ENCODE measurements at places on chromosomes 3 and 15.

- DNase-seq = no peak
These were observed 3.9 kb downstream of the UPK1B start for GRCh38 chr3:119177321-119177720.

DNA sequence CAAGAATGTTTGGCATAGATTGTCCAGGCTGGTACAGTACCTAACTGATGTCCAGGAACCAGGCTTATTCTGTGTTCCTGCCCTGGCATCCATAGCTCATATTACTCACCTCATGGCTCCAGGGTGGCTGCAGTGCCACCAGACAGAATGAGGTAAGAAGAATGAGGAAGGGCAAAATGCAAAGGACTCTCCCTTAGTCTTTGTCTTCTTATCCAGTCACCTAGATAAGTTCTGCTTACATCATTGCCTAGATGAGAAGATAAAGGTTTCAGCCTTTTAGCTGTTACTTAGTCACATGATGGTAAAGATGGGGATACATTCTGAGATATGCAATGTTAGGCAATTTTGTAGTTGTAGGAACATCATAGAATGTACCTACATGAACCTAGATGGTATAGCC, 45.8 kb downstream of the CHP1 start:
- no peak for DNase-seq

DNA sequence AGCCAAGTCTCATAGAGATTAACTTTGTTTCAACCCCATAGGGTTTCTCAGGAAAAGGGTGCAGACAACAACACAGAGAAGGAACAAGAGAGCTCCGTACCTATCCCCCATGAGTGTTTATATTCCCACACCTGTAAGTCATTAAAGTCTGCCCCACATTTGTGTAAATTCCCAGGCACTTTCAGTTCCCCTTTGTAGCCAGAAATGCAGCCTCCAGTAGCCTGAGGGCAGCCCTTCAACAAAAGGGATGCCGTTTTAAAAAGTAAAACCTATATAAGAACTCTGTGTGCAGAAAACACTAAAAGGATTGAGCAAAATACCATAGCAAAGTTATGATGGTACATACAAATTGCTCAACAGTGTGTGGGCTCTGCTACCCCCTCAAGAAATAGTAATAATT, 59.7 kb upstream of the TMEM108 start:
- no peak for DNase-seq

DNA sequence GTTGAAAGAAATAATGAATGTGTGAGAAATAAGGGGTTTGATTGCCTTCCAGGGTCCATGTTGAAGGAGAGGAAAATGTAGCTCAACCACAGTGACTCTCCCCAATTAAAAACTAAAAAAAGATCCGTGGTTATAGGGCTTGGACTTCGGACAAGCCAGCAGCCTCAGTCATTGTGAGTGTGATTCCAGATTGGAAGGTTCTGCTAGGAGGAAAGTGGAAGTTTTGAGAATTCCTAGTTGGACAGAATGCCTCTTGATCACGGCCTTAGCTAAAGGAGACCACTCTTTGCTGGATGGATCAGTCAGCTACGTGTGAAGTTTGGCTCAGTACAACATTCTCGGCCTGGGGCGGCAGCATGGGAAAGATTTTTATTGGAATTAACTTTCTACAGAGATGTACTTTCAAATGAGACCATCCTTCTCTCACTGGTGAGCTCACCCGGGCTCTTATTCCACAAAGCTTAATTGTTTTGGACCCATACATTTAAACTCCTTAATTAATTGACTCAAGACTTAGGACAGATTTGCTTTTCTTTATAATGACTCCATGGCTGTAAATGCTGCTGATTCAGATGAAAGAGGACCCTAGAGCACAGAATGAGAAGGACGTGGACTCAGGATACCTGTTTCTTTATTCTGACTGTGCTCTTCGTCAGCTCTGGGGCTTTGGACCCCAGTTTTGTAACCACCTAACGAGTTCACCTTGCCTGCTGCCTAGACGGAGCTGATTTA, 27.5 kb downstream of the FLNB start:
- no peak for DNase-seq

- no peak for DNase-seq
These were observed 886.3 kb downstream of the ROBO1 start for GRCh38 chr3:78881501-78881900.

GRCh38 chr3:39121621-39122020, 14.1 kb downstream of the TTC21A start:
- DNase-seq = no peak

DNA sequence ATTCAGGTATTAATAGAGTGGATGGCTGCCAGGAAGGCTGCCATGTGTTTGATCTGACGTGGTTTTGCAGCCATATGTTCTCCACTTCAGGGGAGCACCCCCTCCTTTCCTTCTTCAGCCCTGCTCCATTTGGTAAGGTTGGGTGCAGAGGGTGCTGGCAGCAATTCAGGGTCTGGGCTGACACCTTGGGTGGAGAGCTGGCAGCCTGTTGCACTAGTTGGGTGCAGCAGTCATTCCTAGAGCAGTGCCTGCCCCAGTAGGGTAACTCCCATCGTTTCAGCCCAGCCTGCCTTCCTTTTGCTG, 1.5 kb downstream of the TYRO3 start:
- DNase-seq = no peak

GRCh38 chr3:37272741-37273140, 98.4 kb upstream of the LRRFIP2 start:
- no peak for DNase-seq

GRCh38 chr3:85337895-85338294, 379.1 kb downstream of the CADM2 start:
- no peak for DNase-seq

DNA sequence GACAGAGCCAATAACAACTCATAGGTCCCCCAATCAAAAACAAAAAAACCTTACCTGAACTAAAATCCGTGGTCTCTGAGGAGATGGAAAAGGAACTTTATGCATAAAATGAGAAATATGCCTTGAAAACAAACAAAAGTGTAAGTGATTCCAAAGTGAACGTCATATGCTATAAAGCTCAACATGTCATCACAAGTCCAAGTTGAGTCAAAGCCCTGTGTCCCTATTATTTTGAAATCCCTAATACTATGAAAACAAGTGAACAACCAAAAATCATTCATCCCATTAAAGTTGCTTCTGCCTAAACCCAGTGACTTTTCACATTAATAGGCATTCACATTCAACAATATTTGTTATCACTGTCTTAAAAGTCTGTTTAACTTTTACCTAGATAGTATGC, 59.4 kb downstream of the DENND4A start:
- no peak for DNase-seq

GRCh38 chr3:25038922-25039321, 389.1 kb upstream of the RARB start:
- no peak for DNase-seq

- no peak for DNase-seq
These were observed 33.7 kb upstream of the ZNF445 start for GRCh38 chr3:44511238-44511566.

All from activated naive CD8-positive, alpha-beta T cell treated with anti-CD3 and anti-CD28 coated beads for 36 hours (primary cell).